Non-pigmented ciliary epithelial cell (primary cell): ENCODE measurements at places on chromosomes 6 and 20.

DNA sequence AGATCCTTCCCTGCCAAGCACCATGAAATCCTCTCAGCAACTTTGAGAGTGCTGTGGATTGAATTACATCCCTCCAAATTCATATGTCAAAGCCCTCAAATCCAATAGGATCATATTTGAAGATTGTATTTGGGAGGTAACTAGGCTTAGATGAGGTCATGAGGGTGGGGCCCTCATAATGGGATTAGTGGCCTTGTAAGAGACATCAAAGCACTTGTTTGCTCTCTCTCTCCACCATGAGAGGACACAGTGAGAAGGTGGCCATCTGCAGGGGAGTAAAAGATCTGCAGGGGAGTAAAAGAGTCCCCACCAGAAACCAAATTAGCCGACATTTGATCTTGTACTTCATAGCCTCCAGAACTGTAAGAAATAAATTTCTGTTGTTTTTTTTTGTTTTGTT, 298.2 kb downstream of the SAMD5 start:
- no peak for DNase-seq

DNA sequence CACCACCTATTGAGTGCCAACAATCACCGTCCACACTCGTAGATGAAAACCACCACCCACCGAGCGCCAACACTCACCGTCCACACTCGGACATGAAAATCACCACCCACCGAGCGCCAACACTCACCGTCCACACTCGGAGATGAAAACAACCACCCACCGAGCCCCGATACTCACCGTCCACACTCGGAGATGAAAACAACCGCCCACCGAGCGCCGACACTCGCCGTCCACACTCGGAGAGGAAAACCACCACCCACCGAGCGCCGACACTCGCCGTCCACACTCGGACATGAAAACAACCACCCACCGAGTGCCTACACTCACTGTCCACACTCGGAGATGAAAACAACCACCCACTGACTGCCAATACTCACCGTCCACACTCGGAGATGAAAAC, 129.3 kb downstream of the IRF4 start:
- no peak for DNase-seq

GRCh38 chr6:47353871-47354270, 44.2 kb upstream of the TNFRSF21 start:
- DNase-seq, result no peak

GRCh38 chr6:49937017-49937416, 26.9 kb downstream of the DEFB114 start:
- no peak for DNase-seq

DNA sequence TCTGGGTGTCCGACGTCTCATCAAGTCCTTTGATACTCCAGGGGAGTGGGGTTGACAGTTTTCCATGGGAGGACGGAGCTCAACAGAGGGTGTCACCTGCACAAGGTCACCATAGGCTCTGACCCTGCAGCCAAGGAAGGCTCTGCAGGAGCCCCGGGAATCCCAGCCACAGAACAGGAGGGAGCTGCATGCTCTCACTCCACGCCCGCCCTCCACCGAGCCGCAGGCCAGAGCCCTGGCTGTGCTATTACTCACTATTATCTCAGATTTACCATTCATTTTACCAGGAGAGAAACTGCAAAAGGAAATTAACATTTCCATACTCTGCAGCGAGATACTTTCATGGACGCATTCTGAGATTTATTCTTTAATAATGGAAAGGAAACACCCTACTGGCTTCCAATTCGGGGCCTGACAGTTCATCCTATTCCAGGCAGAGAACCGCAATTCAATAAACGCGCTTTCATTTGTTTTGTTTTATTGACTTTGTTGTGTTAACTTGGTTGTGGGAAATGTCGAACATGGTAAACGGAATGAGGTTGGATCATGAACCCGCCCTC, 18.3 kb upstream of the NTSR1 start:
- no peak for DNase-seq

DNA sequence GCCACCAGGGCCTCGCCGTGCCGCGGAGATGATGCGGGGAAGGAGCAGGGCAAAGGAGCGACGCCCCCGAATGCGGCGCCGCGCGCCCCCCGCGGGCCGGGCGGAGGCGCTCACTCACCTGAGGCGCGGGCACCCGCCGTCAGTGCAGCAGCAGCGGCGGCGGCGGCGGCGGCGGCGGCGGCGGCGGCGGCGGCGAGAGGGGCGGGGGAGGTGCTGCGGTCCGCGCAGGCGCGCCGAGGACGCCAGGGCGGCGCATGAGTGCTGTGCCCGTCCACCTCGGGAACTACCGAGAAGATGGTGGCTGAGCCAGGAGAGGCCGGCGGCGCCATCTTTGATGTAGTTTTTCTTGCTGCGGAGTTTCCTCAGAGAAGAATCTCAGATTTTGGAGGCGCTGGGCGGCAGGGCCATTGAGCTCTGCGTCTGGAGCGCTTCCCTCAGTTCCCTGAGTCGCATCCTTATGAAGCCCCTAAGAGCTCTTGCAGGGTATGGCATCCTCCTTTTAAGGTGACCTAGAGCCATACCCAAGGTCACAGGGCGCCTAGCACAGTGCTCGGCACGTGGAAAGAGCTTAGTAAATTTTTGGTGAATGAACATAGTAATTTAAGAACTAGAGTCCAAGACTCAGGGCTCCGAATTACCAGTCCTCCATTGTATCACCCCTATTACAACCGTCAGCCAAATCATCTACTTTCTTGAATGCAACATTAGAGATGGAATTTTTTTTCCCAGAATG, at the start of gene NDRG3:
Gene NDRG3 (minus strand): TSS at position 164 of the 733 bp plus-strand sequence. CDS start 24,355 bp downstream, outside the sequence.
- peak; percentile 58 for DNase-seq

- DNase-seq, result no peak
These were observed 235.9 kb downstream of the TFAP2C start for GRCh38 chr20:56865055-56865454.

DNA sequence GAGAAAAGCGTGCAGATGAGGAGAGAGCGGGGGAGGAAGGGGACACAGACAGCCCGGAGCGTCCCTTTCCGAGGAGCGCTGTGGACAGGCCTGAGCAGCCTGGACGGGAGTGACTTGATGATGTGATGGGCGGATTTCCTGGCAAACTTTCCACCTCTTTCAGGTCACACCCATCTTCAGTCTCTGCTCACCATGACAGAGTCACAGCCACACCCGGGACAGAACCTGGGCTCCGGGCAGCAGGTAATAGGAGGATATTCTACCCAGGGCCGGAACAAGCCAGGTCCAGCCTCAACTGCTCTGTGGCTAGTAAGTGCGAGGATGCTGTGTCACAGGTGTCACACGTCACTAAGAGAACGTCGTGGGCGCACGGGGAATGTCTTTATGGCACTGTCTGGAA, 84.3 kb downstream of the THBS2 start:
- DNase-seq, result no peak

- no peak for DNase-seq
These were observed 4.1 kb upstream of the PHACTR2 start for GRCh38 chr6:143673669-143674068.
